ENCODE measurements at places on chromosomes 13 and 19.

GRCh38 chr19:43624933-43625332, 5.5 kb upstream of the ZNF428 start:
- DNase-seq: peak; percentile 82

- DNase-seq: no peak
These were observed 13.7 kb downstream of the RNASEH2B start for GRCh38 chr13:50923272-50923671.

- DNase-seq: no peak
These were observed 18.8 kb downstream of the HPN start for GRCh38 chr19:35060160-35060855.

DNA sequence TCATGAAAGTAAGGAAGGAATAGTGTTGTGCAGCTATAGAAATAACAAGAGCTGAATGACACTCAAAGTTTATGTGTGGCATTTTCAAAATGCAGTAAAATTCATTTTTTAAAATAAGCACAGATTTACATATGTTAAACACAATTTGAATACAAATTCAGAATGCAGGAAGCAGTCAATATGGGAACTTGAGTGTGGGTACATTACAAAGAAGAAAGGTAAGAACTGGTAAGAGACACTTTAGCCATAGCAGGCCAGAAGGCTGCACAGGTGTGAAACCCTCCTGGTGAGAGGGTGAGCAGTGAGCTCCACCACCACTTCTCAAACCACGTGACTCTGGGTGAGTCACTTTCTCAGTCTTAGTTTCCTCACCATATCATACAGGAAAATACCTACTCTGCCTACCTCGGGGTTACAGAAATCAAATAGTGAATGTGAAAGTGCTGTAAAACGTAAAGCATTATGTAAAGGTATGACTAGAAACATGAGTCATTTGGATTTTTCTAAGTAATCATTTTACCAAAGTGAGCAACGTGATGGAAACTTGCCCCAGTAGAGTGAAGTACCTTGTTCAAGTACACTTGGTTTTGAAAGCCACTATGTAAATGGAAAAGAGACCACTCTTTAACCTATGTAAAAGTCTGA, 40.5 kb downstream of the USP12 start:
- DNase-seq: peak; percentile 48

DNA sequence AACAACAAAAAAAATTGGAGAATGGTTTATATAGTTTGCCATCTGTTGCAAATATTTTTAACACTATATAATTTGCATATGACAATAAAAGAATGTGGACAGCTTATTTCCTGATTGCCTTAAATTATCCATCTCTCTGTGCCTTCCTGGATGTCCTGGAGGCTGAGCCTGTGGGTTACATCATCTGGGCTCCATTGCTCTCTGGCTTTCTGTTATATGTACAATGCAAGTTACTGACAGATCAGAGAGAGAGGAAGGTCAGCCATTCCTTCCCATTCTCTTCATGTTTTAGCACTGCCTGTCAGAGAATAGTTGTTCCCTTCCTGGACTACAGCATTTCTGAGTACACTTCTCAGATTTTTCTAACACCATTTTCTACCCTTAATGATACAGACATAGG, 758.3 kb upstream of the PCDH20 start:
- no peak for DNase-seq

DNA sequence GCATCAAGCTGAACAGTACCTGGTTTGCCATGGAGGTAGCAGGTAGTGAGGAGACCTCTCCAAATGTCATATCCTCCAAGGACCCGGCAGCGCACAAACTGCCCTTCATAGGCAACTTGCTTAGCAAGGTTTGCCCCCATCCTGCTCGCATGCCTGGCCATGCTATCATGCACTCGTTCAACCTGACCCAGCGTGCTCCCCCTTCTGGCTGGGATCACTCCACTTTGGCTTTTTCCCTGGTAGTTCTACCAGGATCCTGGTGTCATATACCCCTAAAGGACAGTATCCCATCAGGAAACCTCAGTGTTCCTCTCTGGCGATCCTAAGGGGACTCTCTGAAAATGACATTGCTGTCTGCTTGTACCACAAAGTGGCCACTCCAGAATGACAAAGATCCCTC, 38.6 kb upstream of the ZNF30 start:
- DNase-seq: no peak

DNA sequence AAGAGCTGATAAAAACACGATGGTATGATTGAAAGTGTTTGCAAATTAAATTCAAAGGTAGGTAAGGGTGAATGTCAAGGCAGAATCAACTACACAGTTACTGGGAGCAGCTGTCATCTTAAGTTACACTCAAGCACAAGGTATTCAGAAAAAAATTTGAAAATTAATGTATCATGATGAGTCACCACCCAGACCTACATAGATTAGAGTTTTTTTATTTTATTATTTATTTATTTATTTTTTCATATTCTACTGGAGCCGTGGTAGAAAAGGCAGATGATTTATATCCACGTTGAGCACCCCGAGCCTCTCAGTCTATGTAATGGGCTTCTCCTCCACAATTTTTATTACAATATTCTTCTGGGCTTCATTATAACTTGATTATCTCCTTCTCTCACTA, 728.9 kb upstream of the ARGLU1 start:
- DNase-seq: no peak

DNA sequence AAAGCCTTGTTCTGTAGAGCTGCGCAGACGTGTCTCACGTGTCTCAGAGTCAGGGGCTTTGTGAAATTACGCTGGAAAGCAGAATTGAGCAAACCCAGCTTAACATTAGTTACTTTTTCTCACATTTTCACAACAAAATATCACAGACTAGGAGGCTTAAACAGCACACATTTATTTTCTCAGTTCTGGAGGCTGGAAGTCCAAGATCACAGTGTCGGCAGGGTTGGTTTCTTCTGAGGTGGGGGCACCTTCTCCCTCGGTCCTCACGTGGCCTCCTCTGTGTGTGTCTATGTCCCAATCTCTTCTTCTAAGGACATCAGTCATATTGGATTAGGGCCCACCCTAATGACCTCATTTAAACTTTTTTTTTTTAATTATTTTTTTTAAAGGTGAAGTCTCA, 4.7 kb upstream of the EIF3G start:
- no peak for DNase-seq

DNA sequence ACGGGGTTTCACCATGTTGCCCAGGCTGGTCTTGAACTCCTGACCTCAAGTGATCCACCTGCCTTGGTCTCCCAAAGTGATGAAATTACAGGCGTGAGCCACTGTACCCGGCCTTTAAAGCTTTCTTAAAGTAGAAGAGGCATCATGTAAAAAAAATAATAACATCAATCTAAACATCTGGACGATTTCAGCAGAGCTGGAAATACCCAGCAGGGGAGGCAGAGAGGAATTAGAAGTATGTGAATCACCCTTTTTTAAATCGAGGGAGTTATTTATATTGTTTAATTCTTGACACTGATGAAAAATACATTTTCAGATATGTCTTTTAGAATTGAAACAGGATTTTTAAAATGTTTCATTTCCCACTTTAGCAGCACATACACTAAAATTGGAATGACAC, 37.4 kb upstream of the MTIF3 start:
- DNase-seq: no peak

- no peak for DNase-seq
These were observed 190.9 kb upstream of the KLF12 start for GRCh38 chr13:74325106-74325505.

DNA sequence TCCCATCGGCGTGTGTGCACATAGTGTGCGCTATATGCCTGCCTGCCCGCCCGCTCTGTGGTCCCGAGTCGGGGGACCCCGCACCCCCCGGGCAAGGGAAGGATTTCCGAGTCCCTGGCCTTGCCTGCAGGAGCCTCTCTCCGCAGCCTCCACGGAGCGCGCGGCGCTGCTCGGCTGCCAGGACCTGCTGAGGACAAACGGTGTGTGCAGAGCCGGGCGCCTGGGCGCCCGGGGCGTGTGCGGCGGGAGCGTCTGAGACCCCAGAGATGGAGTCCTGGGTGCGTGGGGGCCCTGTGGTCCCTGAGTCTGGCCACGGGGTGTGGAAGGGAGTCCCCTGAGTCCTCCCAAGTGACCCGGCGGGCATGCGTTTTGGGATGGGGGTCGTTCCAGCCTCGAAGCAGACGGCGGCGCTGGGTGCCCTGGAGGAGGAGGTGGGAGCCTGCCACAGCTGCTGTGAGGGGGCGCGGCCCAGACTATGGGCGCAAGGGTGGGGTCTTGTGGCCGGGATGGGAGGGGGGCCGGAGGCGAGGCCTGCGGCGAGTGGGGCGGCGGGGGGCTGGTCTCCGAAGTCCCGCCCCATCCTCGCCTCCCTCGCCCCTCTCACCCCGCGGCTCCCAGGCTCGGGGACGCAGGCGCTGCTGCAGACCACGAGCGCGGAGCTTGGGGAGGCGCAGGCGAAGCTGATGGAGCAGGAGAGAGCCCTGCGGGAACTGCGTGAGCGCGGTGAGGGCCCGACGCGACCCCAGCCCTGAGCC, 25.3 kb downstream of the CLEC4M start:
- no peak for DNase-seq

GRCh38 chr13:75173457-75174356, 308.3 kb downstream of the TBC1D4 start:
- DNase-seq: no peak

GRCh38 chr13:92941167-92941566, 285.4 kb upstream of the GPC6 start:
- DNase-seq: no peak

- DNase-seq: no peak
These were observed 42.0 kb downstream of the KLF2 start for GRCh38 chr19:16366433-16367260.

DNA sequence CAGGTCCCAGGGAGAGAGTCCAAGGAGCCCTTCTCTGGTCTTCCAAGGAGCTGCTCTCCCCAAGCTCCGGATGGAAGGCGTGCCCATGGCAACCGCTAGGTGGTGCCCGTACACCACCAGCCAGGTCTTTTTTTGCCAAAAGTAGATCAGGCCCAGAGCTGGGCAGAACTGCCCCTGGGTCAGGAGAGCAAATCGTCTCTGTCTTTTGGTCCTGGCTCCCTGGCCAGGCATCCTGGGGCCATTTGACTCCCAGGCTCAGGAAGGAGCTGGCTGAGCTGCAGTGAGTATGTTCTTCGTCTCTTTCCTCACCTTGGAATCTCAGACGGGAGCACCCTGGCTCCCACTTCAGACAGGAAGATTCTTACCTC, 24.6 kb upstream of the BCL3 start:
- peak; percentile 75 for DNase-seq

GRCh38 chr19:4715529-4716221, 8.0 kb downstream of the DPP9 start:
- DNase-seq: no peak

- no peak for DNase-seq
These were observed 383.1 kb downstream of the FGF14 start for GRCh38 chr13:102018716-102019115.

DNA sequence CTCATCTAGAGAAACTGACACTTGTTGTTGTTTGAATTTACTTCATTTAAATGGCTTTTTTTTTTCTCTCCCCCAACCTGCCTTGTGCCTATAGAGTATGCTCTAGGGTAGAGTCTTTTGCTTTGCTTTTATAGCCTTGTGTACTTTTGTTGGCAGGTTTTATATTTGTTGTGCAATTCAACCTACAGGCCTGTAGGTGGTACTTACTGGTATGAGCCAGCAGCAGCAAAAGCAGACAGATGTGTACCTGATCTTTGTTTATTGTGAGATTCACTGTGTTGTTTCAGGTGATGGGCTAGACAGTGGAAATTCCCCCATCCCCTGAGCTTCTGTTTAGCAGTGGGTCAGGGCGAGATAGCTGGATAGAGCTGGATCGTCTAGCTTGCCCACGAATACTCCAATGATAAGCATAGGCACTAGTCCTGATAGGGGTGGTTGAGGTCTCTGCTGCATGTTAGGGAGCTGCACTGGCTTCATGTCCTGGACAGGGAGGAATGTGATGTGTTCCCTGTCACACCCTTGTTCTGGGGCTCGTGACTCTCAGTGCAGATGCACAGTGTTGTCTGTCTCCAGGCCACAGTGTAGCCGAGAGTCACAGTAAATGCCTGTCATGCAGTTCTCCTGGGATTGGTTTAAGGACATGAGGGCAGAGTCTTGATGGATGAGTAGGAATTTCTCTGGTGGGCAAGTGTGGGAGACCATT, 21.3 kb downstream of the DNAJC3 start:
- DNase-seq: no peak

- DNase-seq: no peak
These were observed 92.7 kb downstream of the LHFPL6 start for GRCh38 chr13:39510316-39510695.

DNA sequence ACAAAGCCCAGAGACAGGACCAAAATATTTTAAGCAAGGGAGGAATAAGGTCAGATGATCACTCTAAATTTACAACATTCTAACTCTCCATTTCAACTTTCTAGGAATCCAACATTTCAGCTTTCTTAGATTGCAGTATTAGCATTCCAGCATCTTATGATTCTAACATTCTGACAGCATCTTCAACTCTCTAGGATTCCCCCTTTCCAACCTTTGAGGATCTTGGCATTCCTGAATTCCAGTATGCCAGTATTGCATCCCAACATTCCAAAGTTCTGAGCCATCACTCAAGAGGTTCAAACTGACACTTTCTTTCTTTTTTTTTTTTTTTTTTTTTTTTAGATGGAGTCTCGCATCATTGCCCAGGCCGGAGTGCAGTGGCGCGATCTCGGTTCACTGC, 13.8 kb downstream of the TGFB1 start:
- DNase-seq: no peak

DNA sequence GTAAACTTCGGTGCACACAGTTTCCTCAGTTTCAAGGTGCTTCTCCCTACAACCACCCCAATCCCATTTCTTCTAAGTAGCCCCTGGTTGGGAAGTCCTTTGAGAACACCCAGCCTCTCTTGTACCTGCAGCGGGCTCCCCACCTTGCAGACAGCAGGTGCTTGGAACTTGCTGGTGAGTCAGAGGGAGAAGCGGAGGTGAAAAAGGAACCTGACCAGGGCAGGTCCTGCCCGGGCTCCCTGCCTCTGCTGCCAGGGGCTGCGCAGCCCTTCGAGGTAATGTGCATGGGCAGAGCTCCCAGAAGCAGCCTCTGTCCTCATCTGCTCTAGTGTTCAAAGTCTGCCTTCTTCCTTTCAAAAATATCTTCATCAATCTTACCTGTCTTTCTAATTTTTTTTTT, 274.0 kb upstream of the SOX1 start:
- no peak for DNase-seq

DNA sequence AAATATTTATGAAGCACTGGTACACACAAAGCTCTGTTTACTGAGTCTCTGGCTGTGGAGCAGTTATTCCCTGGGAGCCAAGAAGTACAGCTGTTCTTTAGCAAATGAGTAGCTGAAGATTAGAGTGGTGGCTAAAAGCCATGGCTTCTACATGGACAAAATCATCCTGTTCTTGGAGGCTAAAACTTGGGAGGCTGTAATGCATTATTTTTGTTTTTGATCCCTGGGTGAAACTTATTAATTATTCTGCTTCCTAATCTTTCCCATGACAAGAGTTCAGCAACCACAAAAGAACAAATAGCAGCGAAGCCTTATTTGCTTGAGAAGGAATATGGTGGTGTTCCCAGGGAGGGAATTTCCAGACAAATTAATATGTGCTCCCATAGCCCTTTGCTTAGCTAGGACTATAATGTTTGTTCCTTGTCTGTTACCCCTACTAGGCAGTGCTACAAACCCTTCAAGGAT, 109.5 kb downstream of the DCT start:
- DNase-seq: no peak

GRCh38 chr13:49828453-49828852, 36.0 kb upstream of the KPNA3 start:
- DNase-seq: no peak
